ENCODE measurements at places on chromosomes 5 and 9.

- no peak for DNase-seq
Measured at GRCh38 chr9:114898741-114899140, 31.6 kb downstream of the TNFSF8 start.

DNA sequence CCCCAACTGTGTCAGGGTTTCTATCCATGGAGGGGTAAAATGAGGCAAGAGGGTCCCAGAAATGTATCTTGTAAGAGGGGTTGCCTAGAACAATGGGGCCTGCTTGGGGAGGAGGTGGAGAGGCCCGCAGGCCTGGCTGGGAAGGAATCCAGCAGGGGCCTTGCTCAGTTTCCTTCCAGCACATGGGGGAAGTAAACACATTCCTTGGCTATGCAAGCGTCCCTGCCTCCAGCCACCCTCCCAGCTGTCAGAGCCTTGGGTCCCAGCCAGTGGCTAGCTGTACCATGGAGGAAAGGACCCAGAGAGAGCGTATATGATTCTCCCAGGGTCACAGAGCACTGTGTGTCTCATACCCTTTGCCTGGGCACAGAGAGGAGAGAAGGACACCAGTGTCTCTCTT is 71.1 kb upstream of the IL17B start:
- DNase-seq: no peak

- DNase-seq: peak; percentile 16
Measured at GRCh38 chr9:81680006-81680405, 9.3 kb downstream of the TLE1 start.

DNA sequence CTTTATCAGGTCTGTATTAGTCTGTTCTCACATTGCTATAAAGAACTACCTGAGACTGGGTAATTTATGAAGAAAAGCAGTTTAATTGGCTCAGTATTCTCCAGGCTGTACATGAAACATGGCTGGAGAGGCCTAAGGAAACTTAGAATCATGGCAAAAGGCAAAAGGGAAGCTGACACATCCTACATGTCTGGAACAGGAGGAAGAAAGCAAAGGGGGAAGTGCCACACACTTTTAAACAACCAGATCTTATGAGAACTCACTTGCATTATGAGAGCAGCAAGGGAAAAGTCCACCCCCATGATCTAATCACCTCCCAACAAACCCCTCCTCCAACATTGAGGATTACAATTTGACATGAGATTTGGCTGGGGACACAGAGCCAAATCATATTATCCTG is 132.1 kb downstream of the PCSK1 start:
- DNase-seq: no peak

DNA sequence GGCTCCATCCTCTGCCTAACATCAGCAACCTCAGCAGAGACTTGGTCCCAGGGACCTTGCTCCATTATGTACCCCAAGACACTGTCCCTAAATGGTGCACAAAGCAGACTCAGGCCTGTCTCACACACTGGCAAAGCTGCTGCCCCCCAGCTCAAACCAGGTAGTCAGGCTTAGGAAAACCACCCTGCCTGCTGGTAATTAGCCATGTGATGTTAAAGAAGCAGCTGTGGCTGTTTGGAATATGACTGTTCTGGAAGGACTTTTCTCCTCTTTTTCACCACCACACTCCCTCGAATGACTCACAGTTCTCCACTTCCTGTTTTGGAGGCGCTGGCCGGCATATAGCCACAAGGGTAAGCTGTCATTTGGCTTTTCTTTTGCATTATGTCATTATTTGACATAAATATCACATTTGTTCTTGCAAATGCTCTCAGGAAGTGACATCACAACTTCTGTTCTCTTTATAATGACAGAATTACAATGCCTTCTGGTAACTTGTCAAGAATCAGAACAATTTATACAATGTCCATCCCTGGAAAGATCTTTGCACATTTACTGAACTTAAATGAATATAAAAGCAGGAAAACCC is 113.9 kb downstream of the SUSD1 start:
- peak; percentile 88 for DNase-seq

DNA sequence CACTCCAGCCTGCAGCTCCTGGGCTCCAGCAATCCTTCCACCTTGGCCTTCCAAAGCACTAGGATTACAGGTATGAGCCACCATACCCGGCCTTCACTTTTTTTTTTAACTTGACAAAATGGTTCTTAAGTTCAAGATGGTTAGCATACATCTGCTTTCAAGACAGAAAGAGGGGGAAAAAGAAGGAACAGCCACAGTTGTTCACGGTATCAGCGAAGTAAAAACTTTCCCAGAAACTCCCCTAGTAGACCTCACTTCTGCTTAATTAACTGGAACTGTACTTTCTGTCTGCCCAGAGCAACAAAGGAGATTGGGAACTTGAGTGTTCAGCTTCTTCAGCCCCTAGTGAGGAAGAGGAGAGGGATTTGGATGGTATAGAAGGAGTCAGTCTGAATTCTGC is 116.7 kb downstream of the UGCG start:
- DNase-seq: no peak

DNA sequence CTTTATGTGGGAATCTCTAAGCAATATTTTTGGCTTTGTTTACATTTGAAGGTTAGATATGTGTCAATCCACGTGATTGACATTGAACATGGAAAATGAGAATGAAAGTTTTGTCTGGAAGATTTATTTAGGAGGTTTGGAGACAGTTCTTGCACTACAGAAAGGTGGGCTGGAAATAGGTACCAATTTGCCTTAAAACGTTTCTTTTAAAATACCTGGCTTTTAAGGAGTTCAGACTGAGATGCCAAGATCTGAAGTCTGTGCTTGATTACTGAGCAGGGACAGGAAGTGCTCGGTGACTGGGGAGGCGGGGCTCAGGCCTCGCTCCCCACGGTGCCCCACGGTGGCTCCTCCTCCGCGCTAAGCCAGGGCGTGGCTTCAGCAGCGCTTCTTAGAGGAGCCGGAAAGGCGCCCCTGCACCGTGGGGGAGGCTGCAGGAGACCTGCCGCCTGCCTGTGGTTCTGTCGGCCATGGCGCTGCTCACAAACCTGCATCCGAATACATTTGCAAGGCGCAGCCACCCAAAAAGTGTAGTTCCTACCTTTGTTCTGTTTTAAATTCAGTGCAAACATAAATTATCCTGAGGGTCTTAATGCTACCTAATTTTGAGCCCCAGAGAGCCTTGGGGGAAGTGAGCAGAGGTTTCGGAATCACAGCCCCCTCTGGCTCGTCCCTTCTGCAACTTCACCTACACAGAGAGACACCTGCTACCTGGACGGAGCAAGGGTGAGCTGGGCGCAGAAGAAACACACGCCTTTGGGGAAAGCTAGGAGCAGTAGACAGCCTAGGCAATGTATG is 49.2 kb downstream of the USP20 start:
- DNase-seq: peak; percentile 95

GRCh38 chr5:113606298-113607134 is 93.0 kb downstream of the YTHDC2 start:
- peak; percentile 80 for DNase-seq

GRCh38 chr5:154865466-154866184 is 7.2 kb downstream of the CNOT8 start:
- no peak for DNase-seq

- no peak for DNase-seq
Measured at GRCh38 chr5:56852228-56853000, 37.1 kb downstream of the MAP3K1 start.

DNA sequence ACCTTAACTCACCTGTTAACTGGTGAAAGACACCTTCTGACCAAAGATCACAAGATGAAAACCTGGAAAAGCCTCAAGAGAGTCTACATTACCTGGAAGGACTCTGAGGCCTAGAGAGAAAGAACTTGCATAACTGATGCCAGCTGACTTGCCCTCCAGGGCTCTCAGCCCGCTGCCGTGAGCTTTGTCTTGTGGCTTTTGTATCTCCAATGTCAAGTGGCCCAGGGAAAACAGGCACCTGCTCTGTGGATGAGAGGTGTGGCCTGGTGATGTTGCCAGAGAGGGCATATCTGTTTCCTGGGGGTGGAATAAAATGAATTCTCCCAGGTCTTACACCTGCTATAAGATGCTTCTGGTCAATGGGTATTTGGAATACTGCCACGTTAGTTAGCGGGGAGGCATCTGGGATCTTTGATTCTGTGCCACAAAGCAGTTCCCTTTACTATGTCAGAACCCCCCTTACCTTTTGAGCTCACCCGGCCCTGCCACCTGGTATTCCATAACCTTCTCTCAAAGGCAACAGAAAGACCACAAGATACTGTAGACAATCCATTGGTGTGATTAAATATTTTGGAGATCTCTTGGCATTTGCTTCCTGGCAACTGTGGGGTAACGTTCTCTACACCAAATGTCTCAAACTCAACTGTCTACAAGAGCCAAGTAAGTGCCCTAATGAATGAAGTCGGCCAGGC is 54.9 kb upstream of the N4BP3 start:
- DNase-seq: no peak

- no peak for DNase-seq
Measured at GRCh38 chr5:107985144-107985543, 314.4 kb upstream of the EFNA5 start.

- no peak for DNase-seq
Measured at GRCh38 chr5:88952996-88953643, 70.1 kb upstream of the MEF2C start.

GRCh38 chr9:1722404-1722803 is 292.7 kb upstream of the SMARCA2 start:
- DNase-seq: no peak

GRCh38 chr5:95948631-95949030 is 13.0 kb downstream of the ELL2 start:
- no peak for DNase-seq

- DNase-seq: no peak
Measured at GRCh38 chr5:79111960-79112702, 522 bp downstream of the BHMT start.

DNA sequence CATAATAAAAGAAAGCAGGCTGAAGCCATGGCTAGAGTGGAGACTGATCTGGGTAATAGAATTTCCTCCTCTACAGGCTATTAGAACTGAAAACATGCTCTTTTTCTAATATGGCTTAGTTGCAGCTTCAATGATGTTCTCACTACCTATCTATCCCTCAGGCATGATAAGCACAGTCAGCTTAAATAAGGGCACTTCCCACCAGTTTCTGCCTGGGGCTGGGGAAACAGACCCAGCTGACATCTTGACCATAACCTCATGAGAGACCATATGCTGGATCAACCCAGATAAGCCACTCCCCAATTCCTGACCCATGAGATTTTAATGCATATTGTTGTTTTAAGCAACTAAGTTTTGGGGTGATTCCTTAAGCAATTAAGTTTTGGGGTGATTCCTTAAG is 81.2 kb downstream of the ZNF366 start:
- DNase-seq: no peak

DNA sequence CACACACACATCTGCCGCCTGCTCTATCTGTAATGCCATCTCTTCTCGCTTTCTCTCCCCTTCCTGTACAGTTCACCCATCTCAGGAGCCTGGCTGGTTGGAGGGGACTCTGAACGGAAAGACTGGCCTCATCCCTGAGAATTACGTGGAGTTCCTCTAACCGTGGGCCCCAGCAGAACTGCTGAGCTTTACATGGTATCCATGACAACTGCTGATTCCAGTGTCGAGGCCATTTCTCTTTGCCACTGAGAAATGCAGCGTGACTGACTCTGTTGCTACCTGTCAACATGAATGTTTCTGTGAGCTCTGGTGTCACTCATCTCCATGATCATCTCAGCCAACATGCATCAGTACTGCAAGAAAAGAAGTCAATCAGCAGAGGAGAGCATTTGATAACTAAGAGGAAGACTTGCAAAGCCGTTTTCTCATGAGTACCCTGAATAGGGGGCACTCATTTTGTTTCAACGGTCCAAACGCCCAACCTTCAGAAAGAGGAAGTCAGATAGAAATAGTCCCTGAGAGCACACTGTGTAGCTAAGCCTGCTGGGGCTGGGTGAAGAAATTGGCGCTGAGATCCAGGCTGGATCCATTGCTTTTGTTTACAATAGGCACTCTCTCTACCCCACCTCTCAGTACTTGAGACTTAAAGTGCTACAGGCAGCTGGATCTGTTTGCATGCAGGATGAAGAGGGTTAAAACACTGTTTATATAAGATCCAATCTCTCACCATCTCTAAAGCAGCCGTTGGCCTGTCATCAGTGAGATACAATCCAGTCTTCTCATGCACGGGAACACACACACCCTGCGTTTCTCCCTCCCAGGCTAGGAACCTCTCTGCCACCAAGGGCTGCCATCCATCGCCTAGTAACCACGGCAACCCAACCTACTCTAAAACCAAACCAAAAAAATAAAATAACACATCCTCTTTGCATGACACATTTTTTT is 180.9 kb downstream of the NR3C1 start:
- DNase-seq: no peak

- DNase-seq: no peak
Measured at GRCh38 chr5:96657068-96657467, 5.1 kb upstream of the CAST start.

- DNase-seq: no peak
Measured at GRCh38 chr9:87238545-87238944, 259.1 kb upstream of the DAPK1 start.

GRCh38 chr9:75864266-75864665 is 26.2 kb upstream of the PCSK5 start:
- DNase-seq: no peak

- peak; percentile 86 for DNase-seq
Measured at GRCh38 chr9:101449071-101449721, 13.6 kb upstream of the ALDOB start.

- DNase-seq: no peak
Measured at GRCh38 chr5:142143878-142144277, 35.3 kb downstream of the NDFIP1 start.

- DNase-seq: no peak
Measured at GRCh38 chr5:109921735-109922380, 232.1 kb downstream of the MAN2A1 start.
